Melanocyte of skin (primary cell): ENCODE measurements at places on chromosomes 1 and 21. TPM values are rescaled to one million over a fixed set of nuclear protein-coding genes. Genes with fewer than 3 reads are reported as not detected.

The HES2 gene
- total RNA-seq = not detected in 2 replicates

The UBE2G2 gene
- total RNA-seq = 123 and 144 TPM in 2 replicates

The GJA8 gene
- total RNA-seq = not detected in 2 replicates

The ELK4 gene
- 16.9 and 28.7 TPM in 2 replicates for total RNA-seq

The ARHGEF16 gene
- under 0.01 and 0.46 TPM in 2 replicates for total RNA-seq

The DCST1 gene
- total RNA-seq = under 0.01 TPM in 1 of 2 replicates, not detected in the other

The SPRR2B gene
- not detected in 2 replicates for total RNA-seq

The SPRR2F gene
- not detected in 2 replicates for total RNA-seq

The TFF2 gene
- total RNA-seq = not detected in 2 replicates

The DENND2C gene
- total RNA-seq = 1.2 and 1.7 TPM in 2 replicates

The PLPPR5 gene
- total RNA-seq = under 0.01 and 0.15 TPM in 2 replicates

The PRAMEF1 gene
- not detected in 2 replicates for total RNA-seq

The MNDA gene
- total RNA-seq = not detected in 2 replicates

The TNFRSF14 gene
- total RNA-seq = 233 and 243 TPM in 2 replicates

The TLCD4 gene
- total RNA-seq = 5.9 and 12.4 TPM in 2 replicates

The SYNJ1 gene
- 8.0 and 8.6 TPM in 2 replicates for total RNA-seq

The ITPKB gene
- 103 and 265 TPM in 2 replicates for total RNA-seq

The GIPC2 gene
- under 0.01 TPM in 1 of 2 replicates, not detected in the other for total RNA-seq

The NPHS2 gene
- under 0.01 TPM in 1 of 2 replicates, not detected in the other for total RNA-seq

The ELAPOR1 gene
- total RNA-seq = under 0.01 TPM in 2 replicates

The UBASH3A gene
- not detected in 2 replicates for total RNA-seq

The TAF1A gene
- total RNA-seq = 12.2 and 15.0 TPM in 2 replicates

The GSTM1 gene
- 11.4 TPM in 1 of 2 replicates, not detected in the other for total RNA-seq

The GRIK3 gene
- not detected in 2 replicates for total RNA-seq

The RGS4 gene
- total RNA-seq = 0.33 and 1.4 TPM in 2 replicates

The CELA3B gene
- not detected in 2 replicates for total RNA-seq

The IFI6 gene
- total RNA-seq = 1,131 and 1,453 TPM in 2 replicates

The SAMSN1 gene
- not detected in 2 replicates for total RNA-seq

The ALPL gene
- 1.1 TPM in 1 of 2 replicates, not detected in the other for total RNA-seq

The IBA57 gene
- total RNA-seq = 2.2 and 2.4 TPM in 2 replicates

The RBP7 gene
- total RNA-seq = 0.33 and 0.46 TPM in 2 replicates

The CRABP2 gene
- total RNA-seq = 0.36 and 1.7 TPM in 2 replicates

The EIF4G3 gene
- 32.3 and 52.0 TPM in 2 replicates for total RNA-seq

The AK4 gene
- 1.3 and 17.3 TPM in 2 replicates for total RNA-seq

The IQGAP3 gene
- total RNA-seq = 29.2 and 31.6 TPM in 2 replicates

The TMEM269 gene
- total RNA-seq = under 0.01 TPM in 1 of 2 replicates, not detected in the other

The PANK4 gene
- 31.0 and 35.2 TPM in 2 replicates for total RNA-seq

The FALEC gene
- total RNA-seq = not detected in 2 replicates

The HENMT1 gene
- 3.4 and 3.6 TPM in 2 replicates for total RNA-seq

The OR10K1 gene
- total RNA-seq = not detected in 2 replicates

The LDLRAD1 gene
- total RNA-seq = not detected in 2 replicates

The CCDC27 gene
- not detected in 2 replicates for total RNA-seq

The OR2AK2 gene
- total RNA-seq = not detected in 2 replicates

The TTC22 gene
- under 0.01 TPM in 1 of 2 replicates, not detected in the other for total RNA-seq

The SERINC2 gene
- 3.6 and 10.0 TPM in 2 replicates for total RNA-seq

The TGFBR3 gene
- total RNA-seq = 31.3 and 47.2 TPM in 2 replicates

The TRIM62 gene
- 9.3 and 13.4 TPM in 2 replicates for total RNA-seq

The PFDN2 gene
- 24.4 and 26.9 TPM in 2 replicates for total RNA-seq
